PC-9 (cell line): ENCODE measurements at places on chromosomes 5 and 9. TPM values are rescaled to one million over a fixed set of nuclear protein-coding genes. Genes with fewer than 3 reads are reported as not detected.

DNA sequence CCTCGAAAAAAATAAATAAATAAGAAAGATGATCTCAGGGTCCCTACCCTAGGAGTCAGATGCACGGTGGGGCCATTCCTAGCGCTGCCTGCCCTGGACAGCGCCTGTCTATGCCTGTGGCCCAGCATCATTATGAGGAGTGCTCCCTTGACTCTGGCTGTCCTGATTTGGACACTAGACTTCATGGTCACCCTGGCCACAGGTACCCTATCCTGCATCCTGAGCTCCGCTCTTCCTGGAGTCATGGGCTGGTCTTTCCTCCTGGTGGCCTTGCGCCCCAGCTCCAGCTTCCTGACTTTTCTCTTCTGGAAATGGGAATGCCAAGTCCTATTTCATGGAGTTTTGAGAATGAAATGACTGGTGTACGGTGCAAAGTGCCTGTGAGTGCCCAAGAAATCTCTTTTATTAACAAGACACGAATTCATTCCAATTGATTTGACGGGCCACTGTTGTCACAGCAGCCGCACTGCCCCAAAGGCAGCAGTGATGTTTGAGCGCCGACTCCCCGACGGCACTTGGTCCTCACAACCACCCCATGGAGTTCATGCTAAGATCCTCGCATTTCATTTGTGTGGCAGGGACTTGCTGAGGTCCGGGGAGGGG lies 564 bp upstream of the AIF1L start:
- no peak for DNase-seq

- DNase-seq = no peak
Observed at GRCh38 chr5:31844622-31845345, 205.9 kb downstream of the PDZD2 start.

C9orf152 gene
- 0.23 and 0.74 TPM in 2 replicates for total RNA-seq

PTPA gene
- total RNA-seq = 182 and 197 TPM in 2 replicates

ZNF454 gene
- not detected in 2 replicates for total RNA-seq
